CD4-positive, alpha-beta T cell treated with Interleukin-2 at 100 ng/mL for 4 hours (primary cell): ENCODE measurements at places on chromosomes 3 and 15.

DNA sequence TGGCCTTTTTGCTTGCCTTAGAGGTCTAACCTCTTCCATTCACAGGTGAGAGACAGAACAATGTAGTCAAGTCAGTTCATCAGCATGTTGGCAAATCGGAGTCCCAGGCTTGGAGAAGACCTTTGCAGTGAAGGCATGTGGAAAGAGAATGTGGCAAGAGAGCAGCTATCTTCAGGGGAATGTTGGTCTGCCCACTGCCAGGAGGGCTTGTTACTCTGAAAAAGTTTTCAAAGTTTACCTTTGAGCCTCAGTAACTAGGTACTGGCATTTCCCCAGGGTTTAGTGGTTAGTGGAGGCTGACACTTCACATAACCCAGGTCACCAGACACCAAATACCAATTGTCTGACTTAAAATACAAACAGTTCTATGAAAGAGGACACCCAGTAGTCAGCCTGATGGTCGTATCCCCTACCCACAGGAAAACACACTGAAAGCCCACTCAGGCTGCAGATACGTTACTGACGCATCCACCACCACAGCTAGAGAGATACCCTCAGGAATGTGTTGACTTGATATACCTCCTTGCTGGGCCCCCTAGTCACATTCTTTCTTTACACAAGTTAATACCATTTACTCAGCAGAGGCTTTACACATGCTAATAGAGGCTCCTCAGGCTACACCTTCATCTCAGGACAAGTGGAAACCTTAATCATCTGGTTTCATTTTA is 9.7 kb upstream of the ARID3B start:
- no peak for DNase-seq

GRCh38 chr15:32829436-32829835 is 111.6 kb downstream of the GREM1 start:
- DNase-seq = no peak

- peak; percentile 44 for DNase-seq
These were observed 911 bp downstream of the RFTN1 start for GRCh38 chr3:16512435-16513140.

DNA sequence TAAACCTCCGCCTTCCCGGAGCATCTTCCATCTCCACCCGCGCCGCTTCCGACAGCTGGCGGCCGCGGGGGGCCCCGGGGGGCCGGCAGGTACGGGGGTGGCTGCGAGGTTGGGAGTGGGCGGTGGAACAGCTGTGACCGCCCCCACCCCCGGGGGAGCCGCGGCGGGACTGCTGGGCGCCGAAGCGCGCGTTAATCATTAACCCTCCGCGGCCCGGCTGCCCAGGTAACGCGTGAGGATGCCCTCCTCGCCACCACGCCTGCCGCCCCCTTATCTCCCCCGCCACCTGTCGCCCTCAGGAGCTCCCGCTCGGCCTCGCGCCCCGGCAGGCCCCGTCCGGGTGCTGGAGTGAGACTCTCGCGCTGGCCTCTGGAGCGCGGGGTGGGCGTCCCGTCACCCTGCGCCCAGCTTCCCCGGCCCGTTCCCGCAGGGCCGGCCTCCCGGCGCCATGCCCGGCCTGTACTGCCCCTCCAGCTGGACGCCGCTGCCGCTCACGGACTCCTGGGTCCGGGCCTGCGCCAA is 757 bp downstream of the VWA5B2 start:
- DNase-seq = no peak

GRCh38 chr3:150450916-150451315 is 42.8 kb downstream of the TSC22D2 start:
- no peak for DNase-seq

- DNase-seq = peak; percentile 47
These were observed 26.4 kb downstream of the STOML1 start for GRCh38 chr15:73965758-73966113.

- DNase-seq = no peak
These were observed 60.2 kb upstream of the CDAN1 start for GRCh38 chr15:42796955-42797782.

- no peak for DNase-seq
These were observed 44.2 kb upstream of the TIPARP start for GRCh38 chr3:156630081-156630772.

- no peak for DNase-seq
These were observed 33.8 kb downstream of the ALDH1L1 start for GRCh38 chr3:126146525-126147146.
